Stimulated activated CD4-positive, alpha-beta T cell treated with anti-CD3 and anti-CD28 coated beads, TNF-alpha, amount 100 ng/mL, for 1 hour (primary cell): ENCODE measurements at places on chromosomes 1 and 21.

DNA sequence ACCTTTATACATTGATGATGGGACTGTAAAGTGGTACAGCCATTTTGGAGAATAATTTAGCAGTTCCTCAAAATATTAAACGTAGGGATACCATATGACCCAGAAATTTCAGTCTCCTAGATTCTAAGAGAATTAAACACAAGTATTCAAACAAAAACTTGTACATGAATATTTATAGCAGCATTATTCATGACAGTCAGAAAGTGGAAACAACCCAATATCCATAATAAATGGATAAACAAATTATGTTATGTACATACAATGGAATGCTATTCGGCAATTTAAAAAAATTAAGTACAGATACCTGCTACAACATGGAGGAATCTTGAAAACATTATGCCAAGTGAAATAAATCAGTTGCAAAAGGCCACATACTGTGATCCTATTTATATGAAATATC lies 16.9 kb upstream of the DDX59 start:
- DNase-seq = no peak

DNA sequence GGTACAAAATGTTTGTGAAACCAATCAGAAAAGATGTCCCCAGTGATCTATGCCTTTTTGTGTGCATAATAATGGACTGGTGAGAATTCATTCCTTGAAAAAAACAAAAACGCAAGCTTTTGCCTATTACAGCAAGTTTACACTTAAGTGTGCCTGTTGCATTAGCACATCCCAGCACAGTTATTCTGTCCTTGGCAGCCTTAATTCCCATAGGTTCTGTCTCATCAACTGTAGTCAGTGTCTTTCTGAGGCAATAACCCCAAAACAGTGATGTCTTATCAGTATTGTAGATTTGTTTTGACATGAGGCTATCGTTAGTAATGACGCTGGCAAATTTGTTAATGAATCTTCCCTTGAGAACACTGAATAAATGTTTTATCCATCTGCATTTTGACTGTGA lies 109.9 kb upstream of the KCTD3 start:
- no peak for DNase-seq

GRCh38 chr1:10832703-10833102 lies 36.3 kb upstream of the CASZ1 start:
- no peak for DNase-seq

- DNase-seq = no peak
Measured at GRCh38 chr1:4309676-4310320, 344.6 kb upstream of the AJAP1 start.

- DNase-seq = no peak
Measured at GRCh38 chr1:119453021-119453420, 38.1 kb downstream of the HSD3B2 start.

GRCh38 chr1:159370855-159371254 lies 61.1 kb upstream of the OR10J4 start:
- no peak for DNase-seq

- no peak for DNase-seq
Measured at GRCh38 chr1:159421821-159422220, 10.2 kb upstream of the OR10J4 start.

DNA sequence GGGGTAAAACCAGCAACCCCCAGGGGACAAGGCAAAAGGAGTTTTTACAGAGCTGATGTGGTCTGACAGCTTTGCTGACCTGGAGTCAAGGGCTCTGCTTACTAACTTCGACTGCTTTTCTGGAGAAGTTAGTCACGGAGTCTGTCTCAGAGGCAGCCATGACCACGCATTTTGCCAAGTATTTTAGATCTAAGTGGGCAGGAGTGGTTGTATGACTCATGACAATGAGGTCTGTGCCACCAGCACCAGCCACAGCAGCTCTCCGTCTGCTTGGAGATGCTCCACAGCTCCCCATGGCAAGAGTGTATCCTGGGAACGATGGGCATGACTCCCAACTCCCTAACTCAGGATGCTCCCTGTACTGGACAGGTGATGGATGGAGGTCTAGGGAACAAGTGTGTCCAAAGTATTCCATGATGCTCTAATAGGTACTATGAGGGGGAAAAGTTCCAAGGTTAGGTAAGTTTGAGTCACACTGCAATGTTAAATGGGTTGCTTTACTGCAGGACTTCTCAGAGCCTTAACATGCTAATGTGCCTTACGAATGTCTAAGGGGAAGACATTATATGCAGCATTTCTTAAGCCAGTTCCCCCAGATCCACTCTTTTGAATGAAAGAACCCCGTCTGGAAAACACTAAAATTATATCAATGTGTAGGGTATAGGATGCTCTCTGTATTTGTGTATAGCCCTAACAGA lies 359.0 kb downstream of the HHAT start:
- DNase-seq = no peak
